ENCODE measurements at places on chromosomes 4 and X.

GRCh38 chr4:146329050-146329716, 114.8 kb downstream of the REELD1 start:
- no peak for DNase-seq

DNA sequence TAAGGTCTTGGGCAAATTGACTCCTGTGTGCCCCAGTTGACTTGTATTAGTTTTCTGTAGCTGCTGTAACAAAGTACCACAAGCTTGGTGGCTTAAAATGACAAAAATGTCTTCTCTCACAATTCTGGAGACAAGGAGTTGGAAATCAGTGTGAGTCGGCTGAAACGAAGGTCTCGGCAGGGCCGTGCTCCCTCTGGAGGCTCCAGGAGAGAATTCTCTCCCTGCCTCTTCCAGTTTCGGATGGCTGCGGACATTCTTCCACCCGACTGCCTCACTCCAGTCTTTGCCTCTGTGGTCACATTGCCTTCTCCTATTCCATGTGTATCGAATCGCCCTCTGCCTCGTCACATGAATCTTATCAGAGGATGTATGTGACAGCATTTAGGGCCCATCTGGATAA, 66.0 kb upstream of the PHOX2B start:
- DNase-seq, result no peak

DNA sequence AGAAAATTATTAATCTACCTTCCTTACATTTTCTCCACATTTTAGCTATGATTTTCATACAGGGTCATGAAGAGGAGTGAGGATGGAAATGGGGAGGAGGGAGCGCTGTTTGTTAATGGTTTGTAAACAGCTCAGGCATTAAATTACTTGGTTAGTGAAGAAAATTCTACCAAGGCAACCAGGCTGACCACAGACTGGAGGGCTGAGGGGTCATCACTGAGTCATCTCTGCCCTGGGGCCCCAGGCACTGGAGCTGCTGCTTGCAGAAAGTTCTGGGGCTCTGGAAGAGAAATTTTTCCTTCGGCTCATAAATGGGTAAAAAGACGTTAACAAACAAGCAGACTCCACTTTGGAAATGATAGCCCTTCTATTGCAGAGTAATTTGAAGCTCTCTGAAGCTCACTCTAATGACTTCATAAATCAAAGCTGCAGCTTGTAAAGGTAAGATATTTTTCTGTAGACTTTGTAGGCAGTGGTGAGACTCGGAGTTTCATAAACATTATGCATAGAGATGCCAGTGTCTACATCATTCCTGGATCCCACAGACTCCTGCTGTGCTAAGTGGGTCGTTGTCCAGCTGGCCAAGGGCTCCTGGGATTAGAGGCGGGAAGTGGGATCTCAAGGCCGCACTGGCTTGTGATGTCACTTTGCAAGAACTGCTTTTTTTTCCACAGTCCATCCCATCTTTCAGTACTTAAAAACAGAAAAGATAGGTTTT, 159.6 kb downstream of the PTTG2 start:
- no peak for DNase-seq

GRCh38 chrX:48786341-48786800, at the start of gene GATA1:
Gene GATA1, plus strand, starts transcription at chrX:48786590. Its CDS starts 4,520 bp downstream, at chrX:48791110.
- DNase-seq, result no peak

DNA sequence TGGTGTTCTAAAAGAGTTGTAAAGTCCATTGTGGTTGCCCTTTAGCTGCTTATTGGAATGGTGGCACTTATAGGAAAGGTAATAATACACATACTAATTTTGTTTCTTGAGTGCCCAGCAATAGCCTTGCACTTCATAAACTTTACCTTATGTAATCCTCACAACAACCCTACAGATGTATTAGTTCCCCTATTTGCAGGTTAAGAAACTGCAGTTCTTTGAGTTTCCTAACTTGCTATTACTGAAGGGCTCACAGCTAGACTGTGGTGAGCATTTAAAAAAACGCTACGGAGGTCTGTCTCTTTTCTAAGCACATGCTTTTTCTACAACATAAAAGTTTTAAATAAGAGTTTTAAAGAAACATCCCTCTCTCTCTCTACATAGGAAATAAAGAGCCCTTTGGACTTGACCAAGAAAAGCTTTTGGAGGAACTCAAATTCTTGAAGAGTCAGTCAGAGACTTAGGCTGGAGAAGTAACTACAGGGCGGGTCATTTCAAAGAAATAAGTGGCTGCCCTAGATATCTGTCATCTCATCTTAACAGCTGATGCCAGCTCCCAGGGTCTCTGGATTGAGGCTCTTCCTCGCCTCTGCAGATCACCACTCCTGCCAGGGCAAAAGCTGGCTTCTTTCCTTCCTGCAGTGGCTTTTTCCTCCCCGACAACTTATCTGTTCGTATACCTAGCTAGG, 42.0 kb upstream of the FBXW7 start:
- no peak for DNase-seq

DNA sequence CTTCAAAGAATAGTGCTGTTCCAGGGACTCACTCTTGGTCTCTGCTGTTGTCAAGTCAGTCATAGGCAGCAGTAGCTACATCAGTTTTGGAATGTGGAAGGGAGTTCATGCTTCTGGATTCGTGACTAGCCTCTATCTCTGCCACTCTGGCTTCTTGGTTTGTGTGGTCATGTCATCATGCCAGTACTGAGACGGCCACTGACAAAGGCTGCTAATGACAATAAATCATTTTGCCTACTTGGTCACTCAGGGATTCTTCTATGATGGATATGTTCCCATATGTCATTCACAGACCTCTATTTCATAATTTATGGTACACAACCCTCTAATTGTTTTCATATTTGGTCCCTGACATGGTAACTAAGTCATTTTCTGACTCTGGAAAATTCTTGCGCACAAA, 450.8 kb upstream of the BOD1L1 start:
- DNase-seq, result no peak

- no peak for DNase-seq
Observed at GRCh38 chrX:132728296-132728695, 230.1 kb downstream of the HS6ST2 start.

DNA sequence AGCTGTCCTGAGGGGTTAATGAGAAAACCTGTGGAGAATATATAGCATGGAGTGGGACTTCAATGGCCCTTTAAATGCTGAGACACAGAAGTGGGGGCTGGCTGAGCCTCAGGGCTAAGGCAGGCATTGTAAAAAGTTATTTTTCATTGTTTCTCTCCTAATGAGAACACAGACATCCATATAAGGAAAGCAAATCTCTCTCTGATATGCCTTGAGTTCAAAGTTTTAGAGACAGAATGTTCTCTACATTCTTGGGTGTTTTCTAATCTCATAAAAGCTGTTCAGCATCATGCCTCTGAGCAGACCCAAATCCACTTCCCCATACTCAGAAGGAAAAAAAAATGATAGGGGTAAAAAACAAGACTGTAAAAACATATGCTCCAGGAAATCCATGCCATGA, 16.8 kb upstream of the RAB40A start:
- DNase-seq, result no peak

GRCh38 chr4:83738895-83739294, 203.0 kb downstream of the GPAT3 start:
- no peak for DNase-seq

DNA sequence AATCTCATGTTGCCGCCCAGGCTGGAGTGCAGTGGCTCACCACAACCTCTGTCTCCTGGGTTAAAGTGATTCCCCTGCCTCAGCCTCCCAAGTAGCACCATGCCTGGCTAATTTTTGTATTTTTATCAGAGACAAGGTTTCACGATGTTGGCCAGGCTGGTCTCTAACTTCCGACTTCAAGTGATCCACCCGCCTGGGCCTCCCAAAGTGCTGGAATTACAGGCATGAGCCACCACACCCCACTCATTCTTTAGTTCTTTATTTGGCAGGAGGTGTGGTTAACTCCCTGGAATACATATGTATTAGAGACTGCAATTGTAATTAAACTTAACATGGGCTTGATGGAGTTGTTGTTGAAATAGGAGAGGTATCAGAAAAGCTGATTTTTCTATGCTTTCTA, 1396.9 kb upstream of the IGFBP7 start:
- no peak for DNase-seq

Data from cerebellar nuclear complex (tissue), 1 donor.